ENCODE measurements at places on chromosomes 4 and X. TPM values are rescaled to one million over a fixed set of nuclear protein-coding genes. Genes with fewer than 3 reads are reported as not detected.

DNA sequence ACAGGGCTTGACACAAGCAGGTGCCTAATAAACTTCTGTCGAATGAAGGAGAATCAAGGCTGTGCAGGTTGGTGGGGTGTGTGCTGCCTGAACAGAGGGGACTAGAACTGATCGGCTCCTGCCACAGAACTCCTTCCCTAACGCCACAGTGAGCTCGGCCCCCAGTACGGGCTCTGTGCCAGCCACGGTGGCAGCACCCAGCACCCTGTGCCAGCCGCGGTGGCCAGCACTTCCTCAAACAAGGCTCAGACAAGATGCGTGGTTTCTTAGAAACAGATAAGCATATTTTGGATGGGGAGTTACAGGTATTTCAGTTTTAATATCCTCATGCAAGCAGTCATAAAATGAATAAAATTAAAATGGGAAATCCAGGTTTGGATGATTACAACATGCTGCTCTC, 26.0 kb upstream of the C4orf50 start:
- H3K4me1 ChIP-seq = no peaks in the 10 kb centered on the region
- H3K27me3 ChIP-seq = no peaks in the 10 kb centered on the region
- H3K36me3 ChIP-seq = no peaks in the 10 kb centered on the region
- H3K27ac ChIP-seq = no peak overlapping the region

DNA sequence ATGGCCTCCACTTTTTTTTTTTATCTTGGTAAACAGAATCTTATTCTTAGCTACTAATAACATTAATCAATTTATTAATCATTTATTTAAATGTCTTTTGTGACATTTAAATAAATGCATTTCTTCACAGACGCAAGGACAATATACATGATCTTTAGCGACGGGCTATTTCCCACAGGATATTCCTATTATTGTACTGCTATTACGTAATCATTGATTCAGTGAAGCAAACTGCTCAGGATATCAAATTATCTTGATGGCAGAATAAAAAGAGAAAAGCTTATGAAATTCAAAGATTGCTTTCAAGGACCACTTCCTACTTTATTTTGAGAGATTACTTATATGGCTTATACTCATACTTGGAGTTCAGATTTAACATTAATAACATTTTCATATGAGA, 114.1 kb downstream of the FAM9B start:
- H3K4me1 ChIP-seq = no peaks in the 10 kb centered on the region
- H3K36me3 ChIP-seq = no peaks in the 10 kb centered on the region
- no peak overlapping the region for H3K27ac ChIP-seq
- no peak for DNase-seq
- no peak overlapping the region for H3K4me3 ChIP-seq

DNA sequence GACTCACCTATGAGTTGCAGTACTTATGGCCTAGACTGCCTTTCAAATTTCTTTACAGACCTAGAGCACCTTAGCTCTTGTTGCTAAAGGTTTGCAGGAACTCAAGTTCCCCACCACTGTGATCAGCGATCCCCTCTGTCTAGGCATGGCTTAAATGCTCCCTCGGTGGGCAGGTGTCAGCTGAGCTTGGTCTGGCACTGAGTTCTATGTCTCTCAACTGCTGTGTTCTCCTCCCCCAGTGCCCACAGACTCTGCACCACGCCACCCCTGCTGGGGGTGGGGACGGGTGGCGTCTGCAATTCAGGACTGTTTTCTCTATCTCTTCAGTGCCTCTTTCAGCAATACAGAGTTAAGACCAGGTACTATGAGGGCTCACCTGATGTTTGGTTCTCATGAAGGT, 30.5 kb downstream of the TMEM271 start:
- DNase-seq = no peak
- H3K27me3 ChIP-seq = peaks cover 13% of the 10 kb centered on the region
- H3K4me1 ChIP-seq = no peaks in the 10 kb centered on the region
- H3K36me3 ChIP-seq = no peaks in the 10 kb centered on the region

DNA sequence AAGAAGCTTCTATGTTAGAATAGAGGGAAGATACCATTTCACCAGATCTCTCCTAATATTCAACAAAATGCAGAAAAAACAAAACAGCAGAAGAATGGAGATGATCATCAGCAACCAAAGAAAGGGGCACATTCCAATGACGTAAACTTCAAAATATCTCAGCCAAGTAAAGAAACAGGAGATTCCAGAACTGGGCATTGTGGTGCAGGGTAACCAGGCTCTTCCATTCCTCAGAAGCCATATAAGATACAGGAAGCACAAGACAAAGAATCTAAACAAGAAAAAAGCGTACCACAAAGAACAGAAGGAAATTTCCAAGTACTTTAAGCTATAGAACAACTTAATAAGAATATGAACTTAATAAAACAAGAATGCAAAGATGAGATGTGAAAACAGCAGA, 6.9 kb upstream of the ARMCX4 start:
- no peak for DNase-seq
- H3K4me1 ChIP-seq = no peaks in the 10 kb centered on the region
- H3K27ac ChIP-seq = no peak overlapping the region
- no peak overlapping the region for H3K4me3 ChIP-seq
- no peaks in the 10 kb centered on the region for H3K36me3 ChIP-seq

Gene GABRG1
- not detected for total RNA-seq
